ENCODE measurements at places on chromosomes 5 and 9. TPM values are rescaled to one million over a fixed set of nuclear protein-coding genes. Genes with fewer than 3 reads are reported as not detected.

MYO10 gene
- 36.5 TPM for polyA plus RNA-seq

MSH3 gene
- polyA plus RNA-seq, result 18.6 TPM

CDKN2B-AS1 gene
- not detected for polyA plus RNA-seq

ITK gene
- polyA plus RNA-seq, result 0.40 TPM

IL5 gene
- polyA plus RNA-seq, result 0.62 TPM

CDX1 gene
- polyA plus RNA-seq, result 0.76 TPM

PRRC1 gene
- 74.0 TPM for polyA plus RNA-seq

CEP72 gene
- polyA plus RNA-seq, result 14.4 TPM

All from left renal cortex interstitium (tissue), 4 donors.